Activated naive CD8-positive, alpha-beta T cell treated with anti-CD3 and anti-CD28 coated beads for 36 hours (primary cell): ENCODE measurements at places on chromosomes 13 and 19.

DNA sequence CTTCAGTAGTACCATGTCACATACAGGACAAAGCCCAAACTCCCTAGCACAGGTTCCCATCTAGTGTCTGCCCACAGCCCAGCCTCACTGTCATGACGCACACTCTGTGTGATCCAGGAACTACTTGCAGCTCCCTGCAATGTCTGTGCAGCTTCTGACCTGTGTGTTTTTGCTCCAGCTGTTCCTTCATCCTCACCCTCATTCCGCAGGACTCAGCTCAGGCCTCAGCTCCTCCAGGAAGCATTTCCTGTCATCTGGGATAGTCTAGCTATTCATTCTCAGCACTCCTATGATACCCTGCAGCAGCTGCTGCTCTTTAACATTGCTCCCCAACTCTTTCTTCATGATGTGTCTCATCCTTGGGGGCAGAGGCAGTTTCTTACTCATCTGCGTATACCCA is 56.1 kb downstream of the ENOX1 start:
- no peak for DNase-seq

- no peak for DNase-seq
Observed at GRCh38 chr19:6713773-6714692, 6.4 kb downstream of the C3 start.

GRCh38 chr19:33022472-33023116 is 42.1 kb downstream of the RHPN2 start:
- DNase-seq = no peak

- no peak for DNase-seq
Observed at GRCh38 chr13:101880581-101880980, 428.1 kb downstream of the ITGBL1 start.

DNA sequence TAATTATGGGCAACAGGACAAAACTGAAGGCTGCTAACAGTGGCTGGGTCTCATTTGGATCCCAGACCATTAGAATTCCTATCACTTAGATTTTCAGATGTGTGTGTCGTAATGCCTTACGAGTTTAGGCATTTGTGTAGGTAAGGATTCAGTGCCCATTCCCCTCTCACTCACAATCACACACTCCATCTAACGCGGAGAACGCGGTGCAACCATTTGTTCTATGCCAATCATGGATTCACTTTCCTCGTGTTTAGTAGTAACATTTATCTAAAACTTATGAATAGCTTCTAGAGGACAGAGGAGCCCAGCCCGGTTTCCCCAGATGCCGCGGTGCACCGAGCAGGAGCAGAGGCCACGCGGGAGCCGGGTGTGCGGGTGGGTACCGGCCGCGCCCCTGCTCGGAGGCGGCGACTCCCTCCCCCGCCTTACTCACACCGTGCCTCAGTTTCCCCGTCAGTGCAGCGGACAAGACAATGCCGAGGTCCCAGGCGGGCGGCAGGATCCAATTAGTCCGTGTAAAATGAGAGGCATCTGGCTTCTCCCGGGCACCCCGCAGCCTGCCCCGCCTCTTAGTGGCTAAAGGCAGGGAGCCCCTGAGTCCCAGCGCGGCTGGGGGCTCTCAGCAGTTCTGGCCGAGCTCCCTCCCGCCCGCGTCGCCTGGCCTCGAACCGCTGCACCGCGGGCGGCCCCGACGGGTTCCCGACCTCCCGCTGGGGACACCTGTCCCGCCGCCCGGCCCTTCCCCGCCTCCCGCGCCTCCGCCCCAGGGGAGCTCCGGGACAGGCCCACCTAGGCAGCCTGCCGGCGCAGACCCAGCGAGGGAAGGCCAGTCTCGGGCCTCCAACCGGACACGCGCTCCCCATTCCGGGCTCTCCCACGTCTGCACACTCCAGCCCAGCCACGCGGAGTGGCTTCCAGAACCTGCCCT is 5.9 kb upstream of the C1QTNF9B start:
- no peak for DNase-seq

DNA sequence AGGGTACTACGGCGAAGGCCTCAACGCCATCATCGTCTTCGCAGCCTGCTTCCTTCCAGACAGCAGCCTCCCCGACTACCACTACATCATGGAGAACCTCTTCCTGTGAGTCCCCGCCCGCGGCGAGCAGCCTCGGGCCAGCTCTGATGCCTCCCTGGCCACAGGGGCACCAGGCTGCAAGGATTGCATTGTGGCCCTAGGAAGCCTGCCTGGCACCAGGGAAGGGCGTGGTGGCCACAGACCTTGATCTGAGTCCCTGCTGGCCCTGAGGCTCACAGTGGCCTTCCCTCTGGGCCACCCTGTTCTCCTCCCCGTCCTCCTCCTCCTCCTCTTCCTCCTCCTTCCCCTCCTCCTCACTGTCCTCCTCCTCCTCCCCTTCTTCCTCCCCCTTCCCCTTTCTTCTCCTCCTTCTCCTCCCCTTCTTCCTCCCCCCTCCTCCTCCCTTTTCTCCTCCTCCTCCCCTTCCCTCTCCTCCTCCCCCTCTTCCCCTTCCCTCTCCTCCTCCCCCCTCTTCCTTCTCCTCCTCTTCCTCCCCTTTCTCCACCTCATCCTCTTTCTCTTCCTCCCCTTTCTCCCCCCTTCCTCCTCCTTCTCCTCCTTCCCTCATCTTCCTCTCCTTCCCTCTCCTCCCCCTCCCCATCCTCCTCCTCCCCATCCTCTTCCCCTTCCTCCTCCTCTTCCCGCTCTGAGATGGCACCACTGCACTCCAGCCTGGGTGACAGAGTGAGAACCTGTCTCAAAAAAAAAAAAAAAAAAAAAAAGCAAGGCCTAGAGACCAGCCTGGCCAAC is 24.4 kb upstream of the NMRK2 start:
- no peak for DNase-seq

DNA sequence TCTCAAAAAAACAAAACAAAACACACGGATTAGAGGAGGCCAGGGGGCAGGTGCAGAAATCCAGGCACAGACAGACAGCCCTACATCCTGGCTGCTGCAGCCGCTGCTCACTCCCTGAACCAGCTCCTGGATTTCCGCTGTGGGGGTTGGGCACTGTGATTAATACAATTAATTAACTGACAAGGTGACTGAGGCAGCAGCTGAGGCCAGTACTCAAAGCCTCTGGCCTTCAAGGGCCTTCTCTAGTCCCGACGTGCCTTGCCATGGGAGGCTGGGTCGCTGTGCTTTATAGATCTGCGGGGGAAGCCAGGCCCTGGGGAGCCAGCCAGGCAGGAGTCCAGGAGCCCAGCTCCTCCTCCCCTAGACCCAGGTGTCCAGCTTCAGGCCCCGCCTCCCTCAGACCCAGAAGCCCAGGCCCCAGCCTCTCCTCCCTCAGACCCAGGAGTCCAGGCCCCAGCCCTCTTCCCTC is 4.6 kb downstream of the NECTIN2 start:
- DNase-seq = no peak

DNA sequence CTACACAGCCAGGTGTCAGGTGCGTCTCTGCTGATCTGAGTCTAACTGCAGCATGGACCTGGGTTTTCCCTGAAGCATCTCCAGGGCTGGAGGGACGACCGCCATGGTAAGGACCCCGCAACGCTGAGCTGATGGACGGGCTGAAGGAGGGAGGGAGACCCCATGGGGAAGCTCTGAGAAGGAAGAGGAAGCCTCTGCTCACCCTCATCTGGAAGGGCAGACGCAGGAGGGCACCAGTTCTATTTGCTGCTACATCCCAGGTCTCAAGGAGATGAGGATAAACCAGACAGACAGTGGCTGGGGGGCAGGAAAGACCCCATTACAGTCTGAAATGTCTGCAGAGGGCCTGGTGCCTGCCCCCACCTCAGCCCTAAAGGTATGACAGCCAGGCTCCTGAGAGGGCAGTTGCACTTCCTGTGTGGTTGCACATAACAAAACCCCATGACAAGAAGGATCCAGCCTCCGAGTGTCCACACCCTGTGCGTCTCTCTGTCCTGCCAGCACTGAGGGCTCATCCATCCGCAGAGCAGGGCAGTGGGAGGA is at the start of gene LILRA2:
TSS of gene LILRA2 (plus strand) at position 461 of the 543 bp plus-strand sequence. CDS start 89 bp downstream, outside the sequence.
- DNase-seq = no peak

GRCh38 chr19:17243830-17244617 is 1.7 kb downstream of the NR2F6 start:
- DNase-seq = no peak

GRCh38 chr13:38850868-38851626 is 139.6 kb downstream of the STOML3 start:
- DNase-seq = no peak

DNA sequence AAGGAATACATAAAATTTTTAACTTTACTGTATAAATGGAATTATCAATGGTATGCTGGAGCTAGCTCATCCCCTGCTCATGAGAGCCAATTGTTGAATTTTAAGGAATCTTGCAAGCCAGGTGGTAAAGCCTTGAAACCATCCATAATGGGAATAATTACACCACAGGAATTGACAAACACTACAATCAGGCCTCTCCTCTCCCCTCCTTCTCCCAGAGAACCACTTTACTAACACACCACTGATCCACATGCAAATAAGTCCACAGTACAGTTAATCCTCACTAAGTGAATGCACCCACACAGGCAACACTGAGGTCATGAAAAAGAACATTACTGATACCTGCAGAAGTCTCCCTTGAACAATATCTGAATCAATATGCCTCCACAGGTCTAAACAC is 140.5 kb downstream of the KLF12 start:
- no peak for DNase-seq
